ENCODE measurements at places on chromosomes 16 and 17.
A peak's percentile ranks its signal among the peaks of the same experiment; 100 is the strongest.

DNA sequence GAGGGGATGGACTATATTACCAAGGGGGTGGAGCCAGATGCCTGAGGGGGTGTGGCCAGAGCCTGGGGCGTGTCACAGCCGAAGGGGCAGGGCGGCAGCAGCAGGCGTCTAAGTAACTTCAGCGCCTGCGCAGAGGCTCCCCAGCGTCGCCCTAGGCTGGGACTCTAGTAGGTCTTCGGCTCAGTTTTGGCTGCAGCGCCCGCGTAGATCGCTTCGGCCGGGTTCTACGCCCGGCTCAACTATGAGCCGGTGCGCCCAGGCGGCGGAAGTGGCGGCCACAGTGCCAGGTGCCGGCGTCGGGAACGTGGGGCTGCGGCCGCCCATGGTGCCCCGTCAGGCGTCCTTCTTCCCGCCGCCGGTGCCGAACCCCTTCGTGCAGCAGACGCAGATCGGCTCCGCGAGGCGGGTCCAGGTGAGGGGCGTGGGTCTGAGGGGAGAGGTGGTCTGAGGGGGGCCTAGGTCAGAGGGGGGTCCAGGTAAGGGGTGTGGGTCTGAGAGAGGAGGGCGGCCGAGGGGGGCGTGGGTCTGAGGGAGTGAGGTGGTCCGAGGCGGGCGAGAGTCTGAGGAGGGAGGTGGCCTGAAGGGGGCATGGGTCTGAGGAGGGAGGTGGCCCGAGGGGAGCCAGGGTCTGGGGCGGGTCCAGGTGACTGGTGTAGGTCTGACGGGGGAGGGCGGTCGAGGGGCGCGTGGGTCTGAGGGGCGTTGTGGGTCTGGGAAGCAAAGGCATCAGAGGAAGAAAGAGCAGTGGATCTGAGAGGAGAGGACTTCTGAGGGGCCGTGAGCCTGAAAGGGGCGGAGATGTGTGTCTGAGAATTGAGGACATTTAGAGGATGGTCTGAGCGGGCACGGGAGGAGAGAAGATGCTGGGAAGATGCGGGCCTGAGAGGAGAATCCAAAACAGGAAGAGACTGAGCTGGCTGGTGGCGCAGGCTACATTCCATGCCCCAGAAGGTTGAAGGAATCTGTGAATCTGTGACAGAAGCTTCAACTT, at the start of gene LPCAT2:
Gene LPCAT2 (plus strand): TSS at position 132 of the 991 bp plus-strand sequence. CDS start 110 bp downstream, at position 242.
- peak; percentile 94 for DNase-seq

DNA sequence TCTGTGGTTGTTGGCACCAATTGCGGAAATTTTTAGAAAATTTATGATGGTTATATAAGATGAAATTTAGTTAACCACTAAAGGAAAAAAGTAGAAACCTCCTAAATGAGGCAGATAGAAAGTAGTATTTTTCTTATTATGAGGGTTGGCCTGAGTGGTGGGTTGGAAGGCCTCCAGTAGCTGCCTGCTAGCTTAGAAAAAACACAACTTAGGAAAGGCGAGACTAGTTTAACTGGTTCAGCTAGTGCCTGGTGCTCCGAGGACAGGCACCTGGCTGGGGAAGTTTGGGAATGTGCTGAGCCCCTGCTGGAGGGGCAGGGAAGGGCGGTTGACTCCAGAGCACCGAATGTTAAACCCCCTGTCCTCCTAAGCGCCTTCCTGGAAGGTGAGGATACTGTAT, 19.9 kb downstream of the LDHD start:
- DNase-seq = no peak

DNA sequence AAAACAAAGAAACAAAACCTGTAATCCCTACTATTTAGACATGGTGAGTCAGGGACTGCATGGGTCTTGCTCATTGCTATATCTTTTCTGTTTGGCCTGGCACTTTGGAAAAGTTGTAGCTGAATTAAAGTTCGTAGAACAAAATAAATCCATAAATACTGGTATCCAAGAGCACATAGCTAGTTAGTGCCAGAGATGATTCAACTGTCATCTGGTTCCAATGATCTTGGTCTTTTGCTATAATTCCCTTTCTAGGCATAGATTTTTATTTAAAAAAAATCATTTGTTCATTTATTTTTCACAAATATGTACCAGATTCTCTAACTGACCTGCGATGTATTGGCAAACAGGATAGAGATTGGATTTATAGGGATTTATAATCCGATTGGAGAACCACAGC, 1436.1 kb upstream of the GOT2 start:
- DNase-seq = no peak

GRCh38 chr17:19683117-19683516, 33.3 kb downstream of the SLC47A2 start:
- DNase-seq = no peak

Measured in dermis blood vessel endothelial cell (primary cell).